AG04449 (cell line): ENCODE measurements at places on chromosomes 3 and 15.

GRCh38 chr3:95356764-95357501, 1294.1 kb downstream of the NSUN3 start:
- DNase-seq: no peak

GRCh38 chr3:123336001-123336400, 112.9 kb downstream of the ADCY5 start:
- DNase-seq: no peak

DNA sequence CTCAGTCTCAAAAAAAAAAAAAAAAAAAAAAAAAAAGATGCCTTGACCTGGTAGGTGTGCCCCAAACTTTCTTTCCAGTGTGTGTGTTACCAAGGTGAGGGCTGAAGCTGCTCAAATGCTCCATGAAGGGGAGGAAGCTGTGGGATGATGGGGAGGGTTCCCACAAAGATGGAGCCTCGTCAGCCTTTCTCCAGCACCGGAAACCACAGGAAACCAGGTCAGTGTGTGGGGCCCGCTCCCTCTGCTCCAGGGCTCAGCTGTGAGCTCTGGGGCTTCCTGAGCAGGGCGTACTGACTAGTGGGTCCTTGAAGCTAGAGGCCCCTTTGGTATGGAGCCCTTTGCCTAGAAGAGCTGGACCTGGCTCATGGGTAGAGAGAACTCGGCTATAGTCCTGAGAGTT, 681 bp upstream of the IL17RE start:
- DNase-seq: no peak

DNA sequence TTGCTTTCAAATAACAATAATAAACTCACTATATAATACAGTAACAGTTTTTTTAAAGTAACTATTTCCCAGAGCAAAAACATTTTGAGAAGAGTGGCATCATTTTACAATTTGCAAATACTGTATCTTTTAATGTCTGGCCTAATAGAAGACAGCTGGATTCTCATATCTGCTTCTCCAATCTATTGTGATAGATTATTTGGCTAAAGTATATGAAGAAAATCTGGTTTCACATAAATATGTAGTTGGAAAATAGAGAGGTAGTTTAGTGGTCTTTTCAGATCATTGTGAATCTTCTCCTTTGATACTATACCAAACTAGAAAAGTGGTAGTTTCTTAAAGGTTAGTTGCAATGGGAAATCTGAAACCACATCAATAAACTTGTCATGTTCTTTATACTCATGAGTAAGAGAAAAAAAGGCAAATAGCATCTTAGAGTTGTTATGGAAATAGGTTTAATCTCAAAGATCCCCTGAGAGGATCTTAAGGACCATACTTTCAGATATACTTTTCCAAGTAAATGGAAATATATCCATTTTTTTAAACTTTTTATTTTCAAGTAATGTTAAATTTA, 124.8 kb upstream of the NR2E3 start:
- DNase-seq: no peak

GRCh38 chr3:133490468-133491351, 82.8 kb upstream of the CDV3 start:
- DNase-seq: no peak

DNA sequence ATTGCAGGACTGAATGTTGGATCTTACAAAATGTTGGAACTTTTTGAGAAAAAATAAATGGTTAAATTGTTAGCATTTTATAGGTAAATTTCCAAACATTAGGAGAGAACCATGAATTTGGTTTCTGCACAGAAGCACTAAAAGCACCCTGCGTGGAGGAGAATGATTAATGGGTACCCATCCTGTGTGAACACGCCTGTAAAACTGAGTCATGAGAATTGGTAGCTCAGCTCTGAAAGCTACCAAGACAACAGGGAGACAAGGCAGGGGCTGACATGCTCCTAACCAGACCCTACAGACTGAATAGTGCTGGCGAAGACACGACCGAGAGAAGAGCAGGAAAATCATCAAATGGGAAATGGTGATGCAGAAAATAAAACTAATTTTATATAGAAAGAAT, 32.4 kb upstream of the MTMR10 start:
- DNase-seq: no peak

DNA sequence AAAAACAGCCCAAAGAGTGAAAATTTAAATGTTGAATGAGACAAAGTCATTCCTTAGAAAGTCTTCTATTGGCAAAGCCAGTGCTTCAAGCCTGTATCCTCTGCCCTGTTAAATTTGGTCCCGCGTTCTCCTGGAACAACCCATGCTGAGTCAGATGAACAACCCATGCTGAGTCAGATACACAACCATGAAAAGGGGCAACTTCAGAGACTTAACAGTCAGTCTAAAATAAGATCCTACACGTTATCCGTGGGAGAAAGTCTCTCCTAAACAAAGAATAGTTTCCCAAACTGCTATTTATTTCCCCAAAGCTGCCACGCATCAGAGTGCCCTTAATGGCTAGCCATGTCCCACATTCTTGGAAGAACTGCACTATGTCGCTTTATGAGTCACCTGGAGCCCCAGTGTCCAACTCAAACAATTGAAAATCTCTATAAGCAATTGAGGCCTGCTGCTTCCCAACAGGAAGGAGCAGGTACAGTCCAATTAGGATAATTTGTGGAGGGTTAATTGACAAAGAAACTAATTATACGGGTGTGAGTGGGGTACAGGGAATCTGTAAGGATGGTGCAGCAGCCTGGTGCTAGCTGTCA, 66.1 kb downstream of the WHAMM start:
- DNase-seq: no peak

DNA sequence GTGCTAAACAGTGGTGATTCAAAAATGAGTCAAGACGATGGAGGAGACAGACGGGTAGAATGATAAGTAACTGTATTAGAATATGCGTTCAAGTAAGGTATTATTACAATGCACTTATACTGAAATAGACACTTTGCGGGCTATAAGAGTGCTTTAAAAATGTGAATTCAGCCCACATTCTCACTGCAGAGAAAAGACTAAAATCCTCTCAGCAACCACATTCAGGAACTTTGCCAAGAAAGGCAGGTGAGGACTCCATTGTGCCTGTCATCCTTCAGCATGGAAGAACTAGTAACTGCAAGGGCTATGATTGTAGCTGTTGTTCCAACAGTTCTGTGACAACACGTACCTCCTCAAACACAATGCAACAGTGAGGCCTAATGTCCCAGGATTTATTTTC, 272.0 kb downstream of the RORA start:
- DNase-seq: no peak

DNA sequence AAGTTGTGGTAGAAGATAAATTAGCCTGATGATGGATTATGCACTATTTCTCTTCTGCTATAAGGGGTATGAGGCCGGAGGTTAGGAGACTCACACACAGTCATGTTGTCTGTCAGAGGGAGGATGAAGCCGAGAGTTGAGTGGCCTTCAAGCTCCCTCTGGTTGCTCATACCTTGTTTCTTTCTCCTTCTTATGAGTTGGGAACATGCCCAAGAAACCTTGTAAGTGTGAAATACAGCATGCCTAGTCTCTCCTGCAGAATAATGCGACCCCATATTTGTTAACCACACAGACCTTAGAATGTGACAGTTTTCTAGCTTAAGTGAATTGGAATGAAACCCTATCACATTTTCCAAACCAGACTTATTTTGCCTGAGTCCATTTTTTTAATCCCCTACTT, 366.7 kb downstream of the PTPRG start:
- no peak for DNase-seq

- DNase-seq: no peak
These were observed 15.7 kb upstream of the RASA2 start for GRCh38 chr3:141471160-141471559.

- DNase-seq: no peak
These were observed 852.4 kb downstream of the TUSC7 start for GRCh38 chr3:117562000-117562399.

DNA sequence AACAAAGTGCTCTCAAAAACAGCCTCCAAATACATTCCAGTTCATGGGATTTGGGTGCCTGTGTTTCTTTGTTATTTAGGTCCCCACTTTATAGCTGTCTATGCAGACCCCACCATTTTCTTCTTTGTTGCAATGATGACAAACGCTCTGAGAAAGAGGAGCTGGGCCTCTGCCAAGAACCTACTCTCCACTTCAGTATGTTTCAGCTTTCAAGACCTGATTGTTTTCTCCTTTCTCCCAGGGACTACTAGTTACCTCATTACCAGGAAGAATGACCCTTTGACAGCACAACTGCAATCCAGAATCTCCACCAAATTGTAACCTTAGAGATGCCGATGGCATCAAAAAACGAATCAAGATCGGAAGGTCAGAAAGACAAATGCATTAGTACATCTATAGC, 236.8 kb downstream of the MEIS2 start:
- no peak for DNase-seq

GRCh38 chr15:42385206-42385979, 26.1 kb downstream of the CAPN3 start:
- no peak for DNase-seq

- no peak for DNase-seq
These were observed 195.4 kb upstream of the C2CD4B start for GRCh38 chr15:62360332-62361097.

GRCh38 chr3:167733961-167734497, 663 bp downstream of the PDCD10 start:
- no peak for DNase-seq

DNA sequence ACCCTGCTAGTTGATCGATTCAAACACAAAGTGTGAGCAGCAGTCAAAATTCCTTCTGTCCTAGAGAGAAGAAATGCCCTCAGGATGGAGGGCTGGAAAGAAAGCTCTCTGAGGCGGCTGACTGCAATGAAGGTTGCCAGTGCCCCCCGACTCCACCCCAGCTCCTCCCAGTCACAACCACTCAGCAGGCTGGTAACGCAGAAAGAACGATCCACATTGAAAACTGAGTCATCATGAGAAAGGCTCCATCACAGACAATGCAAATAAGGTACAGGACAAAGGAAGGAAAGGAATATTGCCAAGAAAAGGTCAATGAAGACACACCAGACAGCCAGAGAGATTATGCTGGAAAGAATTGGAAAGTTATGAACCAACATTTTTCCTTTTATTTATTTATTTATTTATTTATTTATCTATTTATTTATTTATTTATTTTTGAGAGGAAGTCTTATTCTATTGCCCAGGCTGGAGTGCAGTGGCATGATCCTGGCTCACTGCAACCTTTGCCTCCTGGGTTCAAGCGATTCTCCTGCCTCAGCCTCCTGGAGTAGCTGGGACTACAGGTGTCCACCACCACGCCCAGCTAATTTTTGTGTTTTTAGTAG, 17.4 kb upstream of the VGLL4 start:
- no peak for DNase-seq

- DNase-seq: no peak
These were observed 21.2 kb downstream of the GPR156 start for GRCh38 chr3:120263792-120264191.

DNA sequence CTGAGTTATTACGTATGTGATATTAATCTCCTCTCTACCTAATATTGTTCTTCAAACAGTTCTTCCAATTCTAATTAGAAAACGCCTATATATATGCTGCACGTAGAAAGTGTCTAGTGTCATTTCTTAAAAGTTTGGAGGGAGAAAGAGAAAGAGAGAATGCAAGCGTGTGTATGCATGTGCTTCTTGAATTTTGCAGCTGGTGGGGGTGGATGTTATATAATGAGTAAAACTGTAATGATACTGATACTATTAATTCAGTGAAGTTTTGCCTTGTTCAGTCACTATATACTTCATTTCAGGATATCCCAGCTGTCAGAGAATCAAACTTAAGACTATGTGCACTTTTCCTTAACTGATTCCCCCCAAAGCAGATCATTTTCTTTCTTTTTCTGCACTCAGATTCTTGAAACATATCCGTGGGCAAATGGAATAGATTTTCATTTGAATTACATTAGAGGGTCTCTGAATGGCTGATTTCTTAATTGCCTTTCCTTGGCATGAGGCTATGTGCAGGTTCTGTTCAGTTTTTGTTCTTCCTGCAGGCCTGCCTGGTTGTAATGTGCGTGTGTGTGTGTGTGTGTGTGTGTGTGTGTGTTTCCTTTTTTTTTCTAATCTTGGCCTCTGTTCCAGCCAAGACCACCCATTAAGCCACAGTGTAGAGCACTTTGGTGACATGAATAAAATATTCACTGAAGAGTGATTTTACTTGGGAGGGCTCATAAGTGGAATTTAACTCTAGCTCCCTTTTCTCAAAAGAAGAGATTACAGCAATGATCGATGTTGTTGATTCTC, 617.5 kb downstream of the RBMS3 start:
- no peak for DNase-seq

GRCh38 chr15:96460106-96460505, 129.6 kb downstream of the NR2F2 start:
- DNase-seq: no peak

GRCh38 chr3:116038968-116039650, 406.2 kb downstream of the LSAMP start:
- DNase-seq: no peak

- DNase-seq: no peak
These were observed 43.8 kb upstream of the SLC25A26 start for GRCh38 chr3:66177026-66177425.

DNA sequence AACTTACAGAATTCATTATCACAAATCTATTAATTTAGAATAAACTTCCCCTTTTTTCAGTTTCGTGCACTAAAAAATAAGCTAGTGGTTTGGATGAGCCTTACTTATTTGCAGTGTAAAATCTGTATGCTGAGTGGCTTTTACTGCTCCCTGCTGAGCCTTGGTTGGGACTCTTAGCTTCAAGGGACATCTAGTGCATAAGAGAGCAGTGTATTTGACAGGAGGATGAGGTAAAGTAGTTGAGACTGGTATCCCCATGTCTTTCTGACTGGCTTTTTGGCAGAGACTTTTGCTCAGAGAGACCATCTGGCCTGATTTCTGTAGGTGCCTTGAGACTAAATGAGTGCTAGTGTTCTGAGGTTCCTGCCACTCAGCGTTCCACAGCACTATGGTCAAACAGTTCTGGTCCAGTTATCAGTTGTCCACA, 11.8 kb downstream of the CAPN7 start:
- no peak for DNase-seq

GRCh38 chr15:101307897-101308603, 13.0 kb upstream of the SNRPA1 start:
- DNase-seq: no peak

DNA sequence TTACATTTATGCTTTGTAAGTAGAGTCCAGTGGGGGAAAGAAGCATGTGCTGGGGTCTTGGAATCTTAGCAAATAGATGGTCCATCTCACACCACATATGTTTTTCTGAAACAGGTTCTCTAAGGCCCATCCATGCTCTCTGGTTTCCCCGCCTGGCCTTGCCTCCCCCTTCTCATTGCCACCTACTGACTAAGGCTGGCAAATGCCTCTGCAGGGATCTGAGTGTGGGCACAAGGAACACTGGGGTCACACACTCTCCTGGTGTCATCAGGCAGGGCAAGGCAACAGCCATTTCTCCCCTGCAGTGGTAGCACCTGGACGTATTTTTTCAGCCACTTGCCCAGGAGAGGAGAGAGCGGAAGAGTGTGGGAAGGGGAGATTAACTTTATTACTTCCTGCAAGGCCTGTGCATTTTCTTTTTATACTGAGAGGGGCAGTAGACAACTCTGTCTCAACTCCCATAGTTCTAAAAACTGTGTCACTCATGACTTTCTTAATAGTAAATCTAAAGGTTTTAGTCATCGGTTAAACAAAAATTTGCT, 804.2 kb upstream of the NECTIN3 start:
- DNase-seq: no peak
